Activated gamma-delta T cell treated with Interleukin-2 at 50 U/mL for 16 hours (primary cell): ENCODE measurements at places on chromosomes 5 and 9.

GRCh38 chr5:5602554-5602953 is 180.1 kb downstream of the ICE1 start:
- DNase-seq = no peak

GRCh38 chr5:99037668-99038067 is 108.9 kb upstream of the CHD1 start:
- peak; percentile 71 for DNase-seq

DNA sequence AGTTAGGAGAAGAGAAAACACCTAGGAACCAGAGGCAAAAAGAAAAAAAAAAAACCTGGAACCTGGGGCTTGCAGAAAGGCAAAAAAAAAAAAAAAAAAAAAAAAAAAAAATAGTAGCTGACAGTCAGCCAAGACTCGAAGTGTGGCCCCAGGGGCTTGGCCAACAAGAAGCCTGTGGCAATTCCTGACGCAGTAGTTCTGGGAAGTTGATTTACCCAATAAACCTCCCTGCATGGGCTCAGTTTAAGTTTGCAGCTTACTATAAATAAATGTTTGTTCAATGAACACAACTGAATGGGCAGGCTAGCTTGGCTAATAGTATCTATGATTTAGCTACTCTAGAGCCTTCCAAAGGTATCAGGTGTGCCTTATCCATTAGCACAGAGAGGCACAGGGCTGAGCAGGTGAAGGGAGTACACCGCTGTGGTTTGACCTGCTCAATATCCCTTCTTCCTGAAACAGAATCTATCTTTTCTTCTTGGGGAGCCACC is 21.3 kb upstream of the GLRX start:
- no peak for DNase-seq

DNA sequence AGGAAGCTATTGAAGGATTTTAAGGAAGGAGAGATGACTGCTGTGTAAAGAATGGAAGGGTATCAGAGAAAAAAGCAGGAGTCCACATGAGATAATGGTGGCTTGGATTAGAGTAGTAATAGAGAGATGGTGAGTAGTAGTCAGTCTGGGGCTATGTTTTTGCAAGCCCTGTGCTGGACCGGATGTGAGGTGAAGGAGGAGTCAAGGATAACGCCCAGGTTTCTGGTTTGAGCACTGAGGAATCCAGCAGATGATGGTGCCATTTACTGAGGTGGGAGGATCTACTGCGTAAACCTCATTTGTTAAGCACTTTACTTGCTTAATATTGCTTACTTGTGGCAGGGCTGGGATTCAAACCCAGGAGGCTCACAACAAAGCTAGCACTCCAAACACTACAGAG is 1.1 kb downstream of the TIGD6 start:
- DNase-seq = no peak

DNA sequence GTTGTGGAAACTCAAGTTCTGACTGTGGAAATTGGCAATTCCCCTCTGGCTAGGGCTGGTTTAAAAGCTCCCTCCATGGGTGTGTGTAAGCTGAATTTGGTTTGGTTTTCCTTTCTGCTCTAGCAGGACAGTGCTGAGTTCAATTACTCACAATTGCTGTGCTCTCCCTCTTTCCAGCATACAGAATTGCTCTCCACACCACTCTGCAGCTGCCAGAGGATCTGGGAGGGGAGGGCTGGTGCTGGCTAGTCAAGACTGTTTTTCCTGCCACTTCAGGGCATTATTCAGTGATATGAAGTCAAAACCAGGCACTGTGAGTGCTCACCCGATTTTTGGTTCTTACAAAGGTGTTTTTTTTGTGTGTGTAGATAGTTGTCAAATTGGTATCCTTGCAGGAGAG is 336.9 kb upstream of the SLC24A2 start:
- no peak for DNase-seq

- DNase-seq = no peak
These were observed 15.1 kb downstream of the FGF1 start for GRCh38 chr5:142670804-142671203.

- DNase-seq = no peak
These were observed 11.6 kb upstream of the TYRP1 start for GRCh38 chr9:12681620-12682019.

DNA sequence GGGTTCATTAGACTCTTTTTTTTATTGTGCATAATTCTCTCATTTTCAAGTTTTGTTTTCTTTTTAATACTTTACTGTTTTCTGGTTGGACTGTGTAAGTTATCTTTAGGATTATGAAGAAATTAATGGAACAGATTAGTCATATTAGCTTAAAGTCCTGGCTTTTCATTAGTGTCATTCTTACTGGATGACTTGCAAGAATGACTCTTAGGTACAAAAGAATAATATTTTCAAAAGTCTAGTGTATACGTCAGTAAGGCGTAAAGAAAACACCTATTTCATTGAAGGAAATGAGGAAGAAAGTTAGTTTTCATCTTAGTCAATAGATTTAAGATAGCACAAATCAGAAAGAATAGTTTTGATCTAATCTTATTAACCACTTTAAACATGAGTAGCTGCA is 20.4 kb downstream of the UHRF2 start:
- no peak for DNase-seq

GRCh38 chr5:158061451-158061850 is 202.5 kb upstream of the CLINT1 start:
- no peak for DNase-seq

DNA sequence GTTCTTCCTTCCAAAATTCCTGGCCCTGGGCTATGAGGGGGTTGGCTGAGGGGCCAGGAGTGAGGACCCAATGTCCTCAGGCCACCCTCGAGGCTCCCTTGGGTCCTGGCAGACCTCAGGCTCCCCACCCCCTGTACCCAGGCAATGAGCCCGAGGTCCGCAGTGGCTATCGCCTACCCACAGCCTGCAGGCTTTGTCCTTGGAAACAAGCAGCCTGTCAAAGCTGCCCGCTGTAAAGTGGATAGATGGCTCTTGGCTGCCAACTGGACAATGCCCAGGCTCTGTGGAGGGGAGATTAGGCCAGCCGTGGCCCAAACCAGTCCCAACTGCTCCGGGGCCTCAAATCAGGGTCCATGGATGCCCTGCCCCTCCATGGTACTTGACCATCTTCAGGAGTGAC is 2.2 kb upstream of the ADGRD2 start:
- DNase-seq = no peak

DNA sequence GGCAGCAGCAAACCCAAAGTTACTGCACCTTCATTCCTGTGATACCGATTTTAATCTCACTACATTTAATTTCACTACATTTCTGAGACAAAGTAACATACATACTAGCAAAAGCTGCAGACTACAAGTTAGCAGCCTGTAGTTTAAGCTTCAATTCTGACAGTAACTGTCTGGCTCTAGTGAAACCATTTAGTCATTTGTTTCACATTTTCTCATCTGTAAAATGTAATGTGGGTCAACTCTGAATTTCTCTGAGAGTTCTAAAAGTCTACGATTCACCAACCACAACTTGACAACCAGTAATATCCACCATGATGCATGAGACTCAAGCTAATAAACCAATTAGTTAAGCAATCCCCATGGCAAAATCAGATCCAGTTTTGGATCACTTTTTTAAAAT is 408.9 kb downstream of the PDE4D start:
- DNase-seq = no peak

GRCh38 chr5:133847886-133848285 is 120.5 kb downstream of the C5orf15 start:
- DNase-seq = no peak

DNA sequence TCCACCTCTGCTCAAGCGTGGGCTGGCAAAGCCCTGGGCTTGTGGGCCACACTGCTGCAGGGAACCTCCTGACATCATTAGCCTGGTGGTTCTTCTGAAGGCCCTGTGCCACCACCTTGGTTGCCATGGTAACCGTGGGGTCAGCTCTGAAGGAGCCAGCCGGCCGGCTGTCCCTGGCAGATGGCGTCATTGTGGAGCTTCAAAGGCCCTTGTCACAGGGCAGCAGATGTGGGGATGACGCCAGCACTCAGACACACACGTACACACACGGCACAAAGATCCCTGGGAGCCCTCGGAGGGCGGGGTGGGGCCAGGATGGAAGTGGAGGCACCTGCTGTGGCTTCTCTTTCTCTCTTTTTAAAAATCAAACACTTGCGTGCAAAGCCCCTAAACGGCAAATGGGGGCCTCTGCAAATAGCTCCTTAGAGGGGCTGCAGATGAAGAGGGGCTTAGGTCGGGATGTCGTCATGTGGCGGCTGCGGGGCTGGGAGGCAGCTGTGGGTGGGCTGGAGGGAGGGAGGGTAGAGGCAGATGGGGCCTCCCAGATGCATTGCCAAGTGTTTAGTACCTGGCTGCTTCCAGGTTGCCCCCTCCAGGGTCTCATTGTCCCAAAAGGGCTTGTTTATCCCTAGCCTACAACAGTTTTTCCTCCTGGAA is 19.5 kb upstream of the RPL26L1 start:
- DNase-seq = no peak

DNA sequence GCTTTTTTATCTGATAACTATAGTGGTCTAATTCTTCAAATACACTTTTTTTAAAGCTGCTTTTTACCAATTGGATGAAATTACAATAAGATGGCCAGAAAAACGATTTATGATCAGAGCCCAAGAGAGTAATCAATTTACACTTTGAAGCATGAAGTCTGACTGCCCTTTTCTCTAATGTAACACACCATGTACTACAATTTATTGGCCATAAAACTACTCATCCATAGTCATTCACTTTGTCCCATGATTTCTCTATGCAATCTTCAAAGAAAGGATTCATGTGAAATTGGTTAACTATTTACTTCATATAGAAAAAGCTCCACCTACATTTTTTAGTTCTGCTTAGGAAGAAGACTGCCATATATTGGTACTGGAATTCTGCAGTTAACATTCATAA is 73.6 kb upstream of the CAST start:
- no peak for DNase-seq

- DNase-seq = no peak
These were observed 89.9 kb downstream of the NLN start for GRCh38 chr5:65811885-65812284.

GRCh38 chr9:38417003-38417945 is 7.0 kb downstream of the IGFBPL1 start:
- DNase-seq = no peak

DNA sequence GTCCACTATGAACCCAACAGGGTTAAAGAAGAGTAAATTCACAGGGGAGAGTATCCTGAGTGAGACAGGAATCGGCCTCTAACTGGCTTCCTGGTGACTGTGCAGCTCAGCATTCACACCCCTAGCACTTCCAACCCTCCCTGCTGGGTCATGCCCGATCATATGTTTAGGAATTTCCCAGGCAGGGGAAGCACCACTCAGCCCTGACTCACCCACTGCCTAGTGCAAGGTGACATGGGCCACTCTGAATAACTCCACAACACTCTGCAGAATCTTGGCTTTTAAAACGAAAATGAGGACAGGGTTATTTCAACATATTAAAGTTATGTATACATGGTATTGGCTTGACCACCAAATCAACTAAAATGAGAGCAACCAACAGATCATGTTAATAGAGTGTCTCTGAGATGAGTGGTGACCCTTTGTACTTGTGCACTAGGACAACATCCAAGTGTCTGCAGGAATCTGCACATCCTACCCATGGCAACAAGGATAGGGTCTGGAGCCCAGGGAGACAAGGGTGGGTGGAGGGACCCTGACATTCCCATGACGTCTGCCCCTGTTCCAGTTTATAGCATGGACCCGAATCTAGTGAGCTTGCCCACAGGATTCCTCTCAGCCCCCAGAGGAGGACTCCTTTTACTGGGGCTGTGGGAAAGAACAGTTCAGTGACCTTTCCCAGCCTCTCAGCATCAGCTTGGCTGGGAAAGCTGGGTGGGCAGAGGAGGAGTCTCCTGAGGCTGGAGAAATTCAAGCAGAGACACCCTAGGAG is 485.8 kb downstream of the SEMA5A start:
- no peak for DNase-seq

- no peak for DNase-seq
These were observed 82.7 kb downstream of the SFXN1 start for GRCh38 chr5:175561085-175561484.

- DNase-seq = no peak
These were observed 22.8 kb upstream of the ARAP3 start for GRCh38 chr5:141704782-141705297.

DNA sequence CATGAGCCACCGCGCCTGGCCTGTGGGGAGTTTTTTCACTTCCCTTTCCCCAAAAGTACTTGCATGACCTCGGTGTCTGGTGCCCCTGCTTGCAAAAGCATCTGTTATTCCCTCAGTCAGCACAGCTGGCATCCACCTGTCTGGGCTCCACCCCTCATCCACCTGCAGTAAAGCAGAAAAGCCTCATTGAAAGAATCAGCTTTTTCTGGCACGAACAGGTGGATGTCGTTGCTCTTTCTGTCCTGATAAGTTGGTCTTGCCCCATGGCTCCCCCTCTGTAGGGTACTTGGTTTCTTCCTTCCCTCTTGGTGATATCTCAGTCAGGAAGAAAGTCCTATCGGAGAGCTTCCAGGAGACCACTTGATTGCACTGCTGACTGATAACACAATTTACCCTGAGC is 37.4 kb downstream of the WWC1 start:
- no peak for DNase-seq

DNA sequence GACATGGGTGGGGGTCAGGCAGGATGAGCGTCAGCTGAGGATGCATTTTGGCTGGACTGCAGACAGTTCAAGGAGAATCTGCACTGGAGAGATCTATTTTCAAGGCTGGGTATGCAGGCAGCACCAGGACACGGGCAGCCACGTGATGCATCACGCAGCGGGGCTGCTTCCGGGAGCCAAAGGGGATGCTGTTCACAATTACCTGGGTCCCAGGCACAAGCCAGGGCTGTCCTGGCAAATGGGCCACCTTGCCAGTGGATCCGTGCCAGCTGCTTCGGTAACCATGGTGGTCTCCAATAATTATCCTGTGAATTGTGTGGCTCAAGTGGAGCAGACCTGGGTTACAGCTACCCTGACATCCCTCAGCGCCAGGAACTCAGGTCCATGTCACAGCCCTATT is 17.5 kb downstream of the DBH start:
- DNase-seq = no peak

DNA sequence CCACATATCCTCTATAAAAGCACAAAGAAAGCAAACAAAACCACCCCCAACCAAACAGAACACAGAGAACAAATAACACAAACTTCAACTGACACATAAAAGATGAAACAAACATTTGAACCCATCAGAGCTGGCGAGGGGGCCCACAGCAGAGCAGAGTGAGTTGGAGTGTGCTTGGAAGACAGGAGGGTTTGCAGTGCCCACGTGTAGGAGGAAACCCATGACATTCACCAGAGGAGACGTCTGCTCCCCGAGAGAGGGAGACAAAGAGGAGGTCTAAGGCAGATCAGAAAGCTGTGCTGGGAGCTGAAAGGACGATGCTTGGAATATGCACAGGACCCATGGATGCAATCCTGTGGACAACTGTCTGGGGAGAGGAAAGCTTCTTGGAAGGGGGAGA is 27.0 kb downstream of the MRPL36 start:
- DNase-seq = no peak
